ENCODE measurements at places on chromosomes 1 and 21.

DNA sequence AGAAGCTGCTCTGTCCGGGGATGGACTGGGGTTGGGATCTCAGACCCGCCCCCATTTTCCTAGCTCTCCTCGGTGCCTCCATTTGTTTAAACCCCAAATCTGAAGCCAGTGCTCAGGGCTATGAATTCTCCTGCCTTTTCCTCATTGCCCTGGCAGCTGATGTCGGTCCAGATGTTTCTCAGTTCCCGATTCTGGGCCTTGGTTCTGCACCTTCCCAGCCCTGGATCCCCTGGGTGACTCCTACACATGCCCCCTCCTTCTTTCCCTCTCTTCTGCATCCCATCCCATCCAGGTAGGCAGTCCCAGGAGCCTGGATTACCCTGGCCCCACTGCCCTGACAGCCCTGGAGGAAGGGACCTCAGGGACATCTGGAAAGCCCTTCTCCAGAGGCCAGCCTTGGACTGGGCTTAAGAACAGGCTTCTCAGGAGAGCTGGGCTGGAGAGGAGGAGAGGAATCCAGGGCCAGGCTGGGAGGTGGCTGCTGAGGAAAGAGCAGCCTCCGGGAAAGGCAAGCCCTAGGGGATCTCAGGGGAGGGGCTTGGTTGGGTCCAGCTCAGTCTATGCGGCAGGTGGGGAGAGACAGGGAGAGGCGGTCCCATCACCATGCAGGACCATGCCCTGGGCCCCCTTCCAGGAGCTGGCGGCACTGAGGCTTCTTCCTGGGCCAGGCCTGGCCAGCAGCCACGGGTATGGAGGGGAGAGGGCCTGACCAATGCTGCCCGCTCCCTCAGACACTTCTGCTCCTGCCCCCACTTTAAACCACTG lies 6.8 kb upstream of the EPS8L3 start:
- no peak for DNase-seq

DNA sequence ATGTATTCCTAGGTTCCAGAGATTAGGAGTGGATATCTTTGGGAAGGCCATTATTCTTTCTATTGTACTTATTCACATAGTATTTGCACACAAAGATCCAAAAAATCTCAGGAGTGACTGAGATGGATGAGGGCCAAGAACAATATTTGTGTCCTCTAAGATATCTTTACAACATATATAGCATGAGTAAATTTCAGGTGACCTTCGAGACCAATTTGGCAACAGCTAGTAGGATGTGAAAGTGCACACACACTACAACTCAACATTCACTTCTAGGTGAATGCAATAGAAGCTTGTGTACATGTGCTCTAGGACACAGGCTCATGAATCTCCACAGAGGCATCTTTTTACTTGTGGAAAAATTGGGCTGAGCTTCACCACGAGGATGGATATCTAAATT lies 224.0 kb downstream of the C1orf94 start:
- no peak for DNase-seq

DNA sequence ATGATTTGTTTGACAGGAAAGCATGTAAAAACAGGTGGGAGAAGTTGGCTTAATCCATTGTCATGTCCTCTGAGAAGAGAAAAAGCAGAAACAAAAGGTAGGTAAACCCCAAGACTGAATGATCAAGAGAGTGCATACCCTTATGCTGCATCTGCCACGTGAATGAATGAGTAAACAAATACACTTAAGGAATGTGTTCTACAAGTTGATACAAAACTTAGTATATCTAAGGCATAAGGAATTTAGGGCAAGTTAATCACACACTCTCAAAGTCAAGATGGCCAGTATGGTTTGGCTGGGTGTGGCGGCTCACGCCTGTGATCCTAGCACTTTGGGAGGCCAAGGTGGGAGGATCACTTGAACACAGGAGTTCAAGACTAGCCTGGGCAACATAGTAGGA lies 34.2 kb downstream of the HMCN1 start:
- DNase-seq, result no peak

DNA sequence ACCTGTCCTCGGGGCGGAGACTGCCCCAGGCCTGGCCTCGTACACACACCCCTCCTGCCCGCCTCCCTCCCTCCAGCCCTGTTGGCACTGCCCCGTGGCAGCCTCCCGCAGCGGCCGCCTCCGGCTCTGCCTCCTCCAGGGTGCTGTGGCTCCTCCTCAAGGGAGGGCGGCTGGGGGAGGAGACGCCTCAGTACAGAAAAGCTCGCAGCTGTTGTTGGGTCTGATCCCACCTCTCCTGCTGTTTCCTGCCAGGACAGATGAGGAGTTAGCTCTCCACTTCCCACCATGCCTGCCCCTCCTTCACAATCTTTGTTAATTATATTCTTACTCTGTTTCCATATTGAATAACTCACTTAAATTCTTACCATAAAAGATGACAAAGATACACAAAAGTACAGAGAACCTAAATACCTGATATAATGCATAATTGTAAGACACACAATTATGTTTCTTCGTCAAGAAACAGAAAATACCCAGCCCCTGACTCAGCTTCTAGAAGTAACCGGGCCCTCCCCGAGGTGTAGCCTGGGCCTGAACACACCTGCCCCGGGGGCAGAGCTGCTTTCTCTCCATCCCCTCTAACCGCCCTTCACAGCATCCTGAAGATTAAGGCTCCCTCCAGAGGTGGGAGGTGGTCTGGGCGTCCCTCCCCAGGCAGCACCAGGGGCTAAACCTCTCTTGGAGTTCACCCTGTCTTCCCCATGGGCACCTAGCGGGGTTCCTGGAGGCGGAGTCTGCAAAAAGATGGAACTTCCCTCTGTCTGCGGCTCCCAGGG lies 30.6 kb upstream of the COL6A1 start:
- DNase-seq, result no peak

DNA sequence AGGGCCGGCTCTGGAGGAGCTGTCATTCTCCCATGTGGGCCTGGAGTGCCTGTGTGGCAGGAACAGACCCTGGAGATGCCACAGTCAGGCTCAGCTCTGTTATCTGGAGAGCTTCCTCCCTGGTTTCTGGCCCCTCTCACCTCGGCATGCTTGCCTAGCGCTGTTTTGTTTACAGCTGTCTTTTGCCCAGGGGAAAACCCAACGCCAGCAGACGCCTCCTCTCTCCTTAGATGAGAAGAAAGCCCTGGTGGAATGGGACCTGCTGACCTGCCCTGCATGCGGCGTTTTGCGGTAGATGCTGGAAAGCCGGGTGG lies 104.9 kb downstream of the CRYAA start:
- DNase-seq, result no peak

DNA sequence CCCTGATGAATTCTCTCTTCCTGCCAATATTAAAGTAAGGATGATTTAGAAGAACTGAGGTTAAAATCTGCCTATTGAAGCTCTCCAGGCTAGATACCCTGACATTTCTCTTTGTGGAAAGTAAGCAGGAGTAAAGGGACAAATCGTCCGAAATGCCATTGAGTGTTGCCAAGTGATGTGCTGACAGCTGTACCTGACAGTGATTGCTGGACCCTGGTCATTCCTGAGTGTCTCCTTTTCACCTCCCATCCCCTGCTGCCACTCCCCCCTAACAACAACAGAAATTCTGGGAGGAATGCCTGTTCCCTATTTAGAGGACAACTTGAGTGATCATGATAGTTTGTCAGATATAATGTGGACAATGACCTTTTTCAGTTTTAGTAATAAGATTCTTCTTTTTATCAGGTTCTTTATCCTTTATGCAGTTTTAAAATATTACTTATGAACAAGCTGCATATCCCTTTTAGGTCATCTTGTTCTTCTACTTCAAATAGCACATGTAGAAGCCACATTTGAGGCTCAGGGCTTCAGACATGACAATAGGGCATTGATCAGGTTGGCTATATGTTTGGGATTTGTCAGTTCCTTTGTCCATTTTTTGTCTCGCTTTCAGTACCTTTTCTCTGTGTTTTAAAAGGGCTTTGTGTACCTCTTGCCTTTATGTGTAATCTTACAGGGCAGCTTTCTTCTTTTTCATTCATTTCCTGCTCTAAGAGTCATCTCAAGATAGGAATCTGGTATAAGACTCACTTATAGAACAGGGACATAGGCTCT lies 56.0 kb downstream of the ITSN1 start:
- DNase-seq, result no peak

DNA sequence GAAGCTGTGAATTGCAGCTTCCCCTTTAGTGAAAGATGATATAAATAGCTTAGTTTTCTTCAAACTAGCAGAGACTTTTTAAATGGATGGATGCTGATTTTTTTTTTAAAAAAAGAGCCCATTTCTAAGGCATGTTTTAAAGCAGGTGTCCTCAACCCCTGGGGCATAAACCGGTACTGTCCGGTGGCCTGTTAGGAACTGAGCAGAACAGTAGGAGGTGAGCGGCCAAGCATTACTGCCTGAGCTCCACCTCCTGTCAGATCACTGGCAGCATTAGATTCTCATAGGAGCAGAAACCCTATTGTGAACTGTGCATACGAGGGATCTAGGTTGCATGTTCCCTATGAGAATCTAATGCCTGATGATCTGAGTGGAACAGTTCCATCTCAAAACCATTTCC lies 31.2 kb downstream of the CR1L start:
- DNase-seq, result no peak

DNA sequence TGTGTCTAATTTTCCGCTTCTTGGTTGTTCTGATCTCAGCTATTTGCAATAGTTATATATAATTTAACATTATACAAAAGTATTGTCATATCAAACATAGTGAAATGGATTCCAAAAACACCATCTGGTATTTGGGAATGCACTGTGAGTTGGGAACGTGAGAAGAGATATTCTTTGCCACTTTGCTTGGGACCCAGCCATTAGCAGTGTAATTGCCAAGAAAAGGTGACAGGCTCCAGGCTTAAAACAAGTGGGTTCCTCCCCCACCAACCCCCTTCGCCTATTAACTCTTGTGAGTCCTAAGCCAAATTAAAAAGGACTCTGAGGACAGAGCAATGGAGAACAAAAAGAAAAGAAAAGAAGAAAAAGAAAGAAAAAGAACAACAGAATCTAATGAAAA lies 186.7 kb upstream of the NFIA start:
- DNase-seq, result no peak

DNA sequence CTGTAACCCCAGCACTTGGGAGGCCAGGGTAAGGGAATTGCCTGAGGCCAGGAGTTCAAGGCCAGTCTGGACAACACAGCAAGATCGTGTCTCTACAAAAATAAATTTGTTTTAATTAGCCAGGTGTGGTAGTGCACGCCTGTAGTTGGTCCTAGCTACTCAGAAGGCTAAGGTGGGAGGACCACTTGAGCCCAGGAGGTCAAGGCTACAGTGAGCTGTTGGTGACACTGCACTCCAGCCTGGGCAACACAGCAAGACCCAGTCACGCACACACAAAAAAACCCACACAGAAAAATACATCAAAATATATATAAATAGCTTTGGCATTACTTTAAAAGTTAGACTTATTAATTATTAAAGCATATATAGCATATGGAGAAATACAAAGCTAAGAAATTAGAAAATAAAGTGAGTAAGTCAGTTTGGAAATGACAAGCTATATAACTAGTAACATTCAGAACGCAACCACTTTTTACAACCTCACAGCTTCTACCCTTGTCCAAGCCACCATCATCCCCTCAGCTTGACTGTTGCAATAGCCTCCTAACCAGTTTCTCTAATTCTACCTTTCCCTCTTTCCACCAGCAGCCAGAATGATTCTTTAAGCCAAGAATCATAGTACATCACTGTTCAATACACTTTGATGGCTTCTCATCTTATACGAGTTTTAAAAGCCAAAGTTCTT lies 14.5 kb downstream of the PIK3R3 start:
- no peak for DNase-seq

DNA sequence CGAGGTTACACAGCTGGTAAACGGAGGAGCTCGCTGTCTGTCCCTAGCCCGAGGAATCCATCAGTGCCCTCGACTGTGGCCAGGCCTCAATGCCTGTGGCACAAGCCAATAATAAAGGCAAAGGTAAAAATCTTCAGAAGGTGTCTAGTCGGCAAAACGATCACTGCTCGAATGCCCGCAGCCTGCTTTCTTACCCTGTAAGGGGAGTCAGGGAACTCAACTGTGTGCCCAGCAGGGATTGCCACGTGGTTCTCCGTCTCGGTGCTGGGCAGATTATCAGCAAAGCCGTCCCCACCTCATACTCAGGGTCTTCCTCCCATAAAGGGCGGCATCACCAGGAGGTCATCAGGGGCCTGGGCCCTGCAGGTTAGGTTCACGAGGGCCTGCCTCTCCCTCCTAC lies 103.4 kb downstream of the PAX7 start:
- DNase-seq, result no peak

DNA sequence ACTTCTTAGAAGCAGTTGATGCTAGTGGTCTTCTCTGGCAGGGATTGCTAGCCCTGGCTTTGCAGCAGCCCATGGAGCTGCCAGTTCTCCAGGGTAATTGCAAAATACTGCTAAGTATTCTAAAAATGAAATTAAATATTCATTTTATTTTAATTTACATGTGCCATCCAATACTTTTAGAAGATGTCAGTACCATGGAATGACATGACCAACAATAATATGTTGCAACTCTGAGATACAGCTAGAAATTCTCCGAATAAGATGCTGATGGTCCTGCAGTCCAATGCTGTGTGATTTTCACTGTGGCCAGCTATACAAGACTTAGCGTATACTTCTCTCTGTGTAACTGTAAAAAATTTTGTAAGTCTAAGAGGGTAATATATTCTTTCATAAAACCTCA lies 20.0 kb upstream of the WARS2 start:
- DNase-seq, result no peak

DNA sequence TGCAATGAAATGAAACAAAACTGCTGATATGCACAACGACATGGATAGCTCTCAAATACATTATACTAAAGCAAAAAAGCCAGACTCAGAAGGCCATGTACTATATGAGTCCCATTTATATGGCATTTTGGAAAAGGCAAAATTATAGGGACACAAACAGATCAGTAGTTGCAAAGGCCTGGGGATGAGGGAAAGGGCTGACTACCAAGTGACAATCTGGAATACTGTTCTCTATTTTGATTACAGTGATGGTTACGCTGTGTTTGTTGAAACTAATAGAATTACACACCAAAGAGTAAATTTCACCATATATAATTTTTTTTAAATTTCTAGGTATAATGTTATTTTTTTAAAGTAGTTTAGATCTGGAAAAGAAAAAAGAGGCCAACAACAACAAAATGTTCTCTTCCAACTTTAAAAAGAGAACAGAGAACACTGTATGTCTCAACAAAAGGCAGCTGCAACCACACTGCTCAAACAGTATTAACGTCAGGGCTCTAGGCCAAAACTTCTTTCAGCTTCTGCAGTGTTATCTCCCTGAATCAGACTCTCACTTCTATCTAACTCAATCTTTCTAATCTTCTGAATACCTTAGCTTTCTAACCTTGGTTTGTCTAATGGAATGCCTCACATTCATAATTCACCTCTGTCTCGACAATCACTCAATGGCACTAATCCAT lies 75.8 kb downstream of the FOXJ3 start:
- DNase-seq, result no peak

GRCh38 chr1:182493063-182493462 lies 43.1 kb downstream of the RGSL1 start:
- no peak for DNase-seq

- DNase-seq, result no peak
Measured at GRCh38 chr21:46325073-46325912, 1.3 kb downstream of the PCNT start.

- no peak for DNase-seq
Measured at GRCh38 chr21:46474382-46474781, 15.7 kb downstream of the DIP2A start.
